Uterus (tissue), 4 donors: ENCODE measurements at places on chromosomes 2 and 18. TPM values are rescaled to one million over a fixed set of nuclear protein-coding genes. Genes with fewer than 3 reads are reported as not detected.

GRCh38 chr2:54605836-54606235, 117.6 kb upstream of the EML6 start:
- H3K4me3 ChIP-seq: no peak overlapping the region
- H3K27ac ChIP-seq: no peak overlapping the region
- DNase-seq: no peak
- H3K4me1 ChIP-seq: no peaks in the 10 kb centered on the region
- H3K36me3 ChIP-seq: no peaks in the 10 kb centered on the region

GRCh38 chr18:45456090-45457021, 158.9 kb upstream of the SLC14A2 start:
- H3K27ac ChIP-seq: no peak overlapping the region
- H3K4me1 ChIP-seq: no peaks in the 10 kb centered on the region
- H3K36me3 ChIP-seq: no peaks in the 10 kb centered on the region
- H3K4me3 ChIP-seq: no peak overlapping the region

GRCh38 chr2:224393157-224393872, 8.6 kb downstream of the FAM124B start:
- no peak overlapping the region for H3K27ac ChIP-seq
- no peak for DNase-seq
- no peaks in the 10 kb centered on the region for H3K27me3 ChIP-seq
- no peaks in the 10 kb centered on the region for H3K36me3 ChIP-seq

DNA sequence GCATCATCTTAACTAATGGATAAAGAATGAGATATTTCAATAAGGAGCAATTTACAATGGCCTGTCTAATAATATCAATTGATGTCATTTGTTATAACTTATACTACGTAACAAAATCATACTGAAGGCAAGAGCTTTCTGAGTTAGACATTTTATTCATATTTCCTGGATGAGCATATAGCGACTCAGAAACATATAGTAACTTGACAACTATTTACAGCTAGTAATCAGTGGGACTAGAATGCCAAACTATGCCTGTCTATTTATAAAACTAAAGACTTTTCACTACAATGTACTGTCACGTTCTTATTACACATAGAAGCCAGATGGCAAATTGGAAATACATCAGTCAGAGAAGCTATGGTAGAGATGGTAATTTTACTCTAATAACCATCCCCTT, 766.2 kb upstream of the TMEFF2 start:
- no peak overlapping the region for H3K27ac ChIP-seq
- DNase-seq: no peak
- H3K4me3 ChIP-seq: no peak overlapping the region
- no peaks in the 10 kb centered on the region for H3K36me3 ChIP-seq

GRCh38 chr2:30336978-30337841, 105.9 kb downstream of the LBH start:
- no peak overlapping the region for H3K4me3 ChIP-seq
- no peaks in the 10 kb centered on the region for H3K36me3 ChIP-seq
- H3K4me1 ChIP-seq: no peaks in the 10 kb centered on the region
- no peak overlapping the region for H3K27ac ChIP-seq
- DNase-seq: no peak
- no peaks in the 10 kb centered on the region for H3K27me3 ChIP-seq

GRCh38 chr2:221103930-221104329, 468.2 kb downstream of the EPHA4 start:
- no peaks in the 10 kb centered on the region for H3K36me3 ChIP-seq
- peak overlapping the region; percentile 50 for H3K27ac ChIP-seq
- peak; percentile 23 for DNase-seq
- no peak overlapping the region for H3K4me3 ChIP-seq

- DNase-seq: no peak
- H3K27me3 ChIP-seq: no peaks in the 10 kb centered on the region
- H3K4me1 ChIP-seq: no peaks in the 10 kb centered on the region
- H3K4me3 ChIP-seq: no peak overlapping the region
These were observed 77.2 kb upstream of the HS6ST1 start for GRCh38 chr2:128395640-128396499.

GRCh38 chr2:119338826-119339561, 27.6 kb downstream of the C2orf76 start:
- H3K27ac ChIP-seq: no peak overlapping the region
- H3K4me1 ChIP-seq: no peaks in the 10 kb centered on the region
- H3K36me3 ChIP-seq: no peaks in the 10 kb centered on the region
- no peak overlapping the region for H3K4me3 ChIP-seq

DNA sequence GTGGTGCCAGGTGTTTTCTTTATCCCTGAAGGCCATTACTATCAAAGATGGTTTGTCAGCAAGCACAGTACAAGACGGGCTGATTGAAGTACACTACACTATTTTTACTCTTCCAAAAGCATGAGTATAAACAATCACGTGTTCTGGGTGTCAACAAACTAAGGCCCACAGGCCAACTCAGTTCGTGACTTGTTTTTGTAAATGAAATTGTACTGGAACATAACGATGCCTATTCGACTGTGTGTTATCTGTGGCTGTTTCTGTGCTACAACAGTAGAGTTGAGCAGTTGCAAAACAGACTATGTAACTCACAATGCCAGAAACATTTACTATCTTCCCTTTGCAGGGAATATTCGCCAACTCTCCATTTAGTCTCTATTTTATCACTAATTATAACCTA, 12.3 kb downstream of the MRPS5 start:
- H3K27me3 ChIP-seq: no peaks in the 10 kb centered on the region
- no peak overlapping the region for H3K27ac ChIP-seq
- no peaks in the 10 kb centered on the region for H3K36me3 ChIP-seq
- H3K4me3 ChIP-seq: no peak overlapping the region
- H3K4me1 ChIP-seq: no peaks in the 10 kb centered on the region

DNA sequence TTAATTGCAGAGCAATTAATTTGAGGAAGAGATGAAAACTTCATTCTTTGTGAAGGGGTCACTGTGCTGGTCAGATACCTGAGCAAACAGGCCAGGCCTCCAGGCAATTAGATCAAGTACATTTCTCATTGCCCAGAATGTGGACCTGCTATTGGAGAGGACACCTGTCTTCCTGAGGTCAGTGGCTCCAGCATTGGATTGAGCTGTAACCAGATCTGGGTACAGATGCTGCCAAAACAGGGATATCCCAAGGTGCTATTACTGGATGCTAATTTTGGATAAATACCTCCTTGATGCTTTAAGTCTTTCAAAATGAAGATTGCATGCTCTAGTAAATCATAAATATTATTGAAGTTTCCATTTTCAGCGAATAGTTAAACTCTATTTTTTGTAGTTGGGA, 131.5 kb downstream of the FAM161A start:
- H3K27me3 ChIP-seq: no peaks in the 10 kb centered on the region
- no peak overlapping the region for H3K27ac ChIP-seq
- DNase-seq: no peak
- H3K4me1 ChIP-seq: no peaks in the 10 kb centered on the region

Gene BOLL
- not detected for total RNA-seq

Gene SEPTIN10
- 181 TPM for total RNA-seq

Gene HMSD
- total RNA-seq: not detected
